ENCODE measurements at places on chromosomes 13 and 19. TPM values are rescaled to one million over a fixed set of nuclear protein-coding genes. Genes with fewer than 3 reads are reported as not detected.

DNA sequence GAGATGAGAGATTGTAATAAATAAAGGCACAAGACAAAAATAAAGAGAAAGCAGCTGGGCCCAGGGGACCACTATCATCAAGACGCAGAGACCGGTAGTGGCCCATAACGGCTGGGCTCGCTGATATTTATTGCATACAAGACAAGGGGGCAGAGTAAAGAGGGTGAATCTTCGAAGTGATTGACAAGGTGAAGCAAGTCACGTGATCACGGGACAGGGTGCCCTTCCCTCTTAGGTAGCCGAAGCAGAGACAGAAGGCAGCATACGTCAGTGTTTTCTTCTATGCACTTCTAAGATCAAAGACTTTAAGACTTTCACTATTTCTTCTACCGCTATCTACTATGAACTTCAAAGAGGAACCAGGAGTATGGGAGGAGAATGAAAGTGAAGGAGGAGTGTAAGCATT, 4.6 kb upstream of the PRKCG start:
- no peak overlapping the region for H3K27ac ChIP-seq
- no peak for DNase-seq
- H3K36me3 ChIP-seq = peaks cover 31% of the 10 kb centered on the region
- H3K4me1 ChIP-seq = peaks cover 25% of the 10 kb centered on the region
- H3K4me3 ChIP-seq = no peak overlapping the region
- H3K27me3 ChIP-seq = no peaks in the 10 kb centered on the region

DNA sequence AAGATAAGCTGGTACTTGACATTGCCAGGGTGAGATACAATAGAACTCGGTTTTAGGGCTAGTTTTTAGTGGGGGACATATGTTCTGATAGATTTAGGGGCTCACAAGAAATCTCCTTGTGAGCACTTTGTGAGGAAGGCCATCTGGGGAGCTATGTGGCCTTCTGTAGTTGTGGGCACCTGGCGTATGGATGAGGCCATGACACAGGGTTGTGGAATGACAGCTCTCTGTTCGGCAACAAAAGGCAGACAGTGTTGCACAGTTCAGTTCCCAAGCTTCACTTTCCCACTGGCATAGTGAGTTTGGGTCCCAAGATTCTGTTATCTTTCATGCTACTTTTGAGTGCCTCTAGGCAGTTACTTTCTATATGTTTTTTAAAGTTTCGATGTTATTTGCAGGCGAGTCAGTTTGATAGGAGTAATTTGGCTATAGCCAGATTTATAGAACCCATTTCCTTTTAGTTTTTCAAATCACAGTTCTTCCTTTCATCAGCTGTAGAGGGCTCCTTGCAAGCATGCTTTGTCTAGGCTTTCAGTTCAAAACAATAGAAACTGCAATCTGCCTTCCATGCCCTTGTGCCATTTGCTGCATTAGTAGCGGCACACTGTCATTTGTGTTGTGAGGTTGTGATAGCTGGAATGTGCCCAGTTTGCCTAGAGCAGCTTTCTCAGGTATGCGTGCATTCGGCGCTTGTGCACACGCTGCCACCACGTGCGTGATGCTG, 70.6 kb upstream of the TEX29 start:
- peaks cover 33% of the 10 kb centered on the region for H3K36me3 ChIP-seq
- no peaks in the 10 kb centered on the region for H3K27me3 ChIP-seq
- no peak overlapping the region for H3K4me3 ChIP-seq
- H3K27ac ChIP-seq = peak overlapping the region; percentile 67
- peaks cover 2% of the 10 kb centered on the region for H3K4me1 ChIP-seq

DNA sequence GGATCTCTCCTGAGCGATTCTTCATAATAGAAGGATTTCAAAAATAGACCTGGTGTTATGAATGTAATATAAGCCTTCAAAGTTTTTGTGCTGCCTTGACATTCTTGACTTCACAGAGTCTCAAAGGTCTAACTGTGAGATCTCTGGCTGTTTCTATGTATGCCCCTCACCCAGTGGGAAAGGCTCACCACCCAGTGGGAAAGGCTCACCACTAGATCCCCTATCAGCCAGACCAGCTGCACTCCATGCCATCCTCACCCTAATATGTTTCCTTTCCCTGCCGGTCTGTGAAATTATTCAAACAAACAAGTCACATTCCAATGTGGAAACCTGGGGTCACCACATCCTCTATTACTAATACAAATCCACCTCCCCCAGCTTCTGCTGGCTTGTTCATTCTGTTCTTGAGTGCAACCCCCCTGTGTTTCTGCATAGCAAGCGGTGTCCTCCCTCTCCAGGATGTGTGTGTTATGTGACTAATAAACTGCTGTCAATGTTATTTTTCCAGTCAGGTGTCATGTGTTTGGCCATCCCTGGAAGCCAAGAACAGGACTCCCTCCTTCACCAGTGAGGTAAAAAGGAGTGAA, 13.8 kb upstream of the SLITRK1 start:
- no peak overlapping the region for H3K27ac ChIP-seq
- no peak overlapping the region for H3K4me3 ChIP-seq
- H3K36me3 ChIP-seq = 0 out of 2 replicates have a peak, but pooled peaks cover 6% of the 10 kb centered on the region

- peaks cover 15% of the 10 kb centered on the region for H3K36me3 ChIP-seq
- DNase-seq = no peak
- H3K4me3 ChIP-seq = no peak overlapping the region
- peak overlapping the region; percentile 10 for H3K27ac ChIP-seq
- no peaks in the 10 kb centered on the region for H3K27me3 ChIP-seq
Measured at GRCh38 chr19:38557205-38557799, 60.5 kb downstream of the MAP4K1 start.

- H3K4me3 ChIP-seq = no peak overlapping the region
- H3K4me1 ChIP-seq = peaks cover 26% of the 10 kb centered on the region
- H3K27me3 ChIP-seq = peaks cover 56% of the 10 kb centered on the region
- H3K27ac ChIP-seq = no peak overlapping the region
- DNase-seq = no peak
Measured at GRCh38 chr19:41531438-41532311, 44.3 kb upstream of the CEACAM21 start.

GRCh38 chr13:66344805-66345517, 885.2 kb downstream of the PCDH9 start:
- no peak overlapping the region for H3K4me3 ChIP-seq
- DNase-seq = no peak
- no peaks in the 10 kb centered on the region for H3K36me3 ChIP-seq
- no peaks in the 10 kb centered on the region for H3K27me3 ChIP-seq
- H3K4me1 ChIP-seq = peaks cover 15% of the 10 kb centered on the region

DNA sequence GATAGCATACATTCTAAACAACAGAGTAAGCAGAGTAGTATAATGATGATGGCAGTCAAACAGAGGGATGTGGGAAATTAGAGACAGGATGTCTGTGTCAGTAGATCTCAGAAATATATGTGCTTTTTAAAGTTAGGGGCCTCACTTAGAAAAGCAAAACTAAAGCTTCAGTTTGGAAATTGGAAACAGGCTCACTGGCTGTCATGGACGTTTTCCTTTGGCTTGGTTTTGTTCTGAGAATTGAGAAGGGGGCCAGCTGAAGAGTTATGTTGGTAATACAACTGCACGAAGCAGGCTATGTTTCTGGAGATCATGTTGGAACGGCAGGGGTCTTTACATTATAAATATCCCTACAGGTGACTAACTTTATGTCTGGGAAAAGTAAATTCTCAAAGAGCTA, 261.3 kb downstream of the LMO7 start:
- H3K4me1 ChIP-seq = peaks cover 10% of the 10 kb centered on the region
- H3K27me3 ChIP-seq = no peaks in the 10 kb centered on the region
- no peak for DNase-seq
- H3K4me3 ChIP-seq = no peak overlapping the region
- no peak overlapping the region for H3K27ac ChIP-seq
- H3K36me3 ChIP-seq = no peaks in the 10 kb centered on the region

GRCh38 chr13:50319635-50320255, 304.5 kb downstream of the KCNRG start:
- no peaks in the 10 kb centered on the region for H3K36me3 ChIP-seq
- H3K27ac ChIP-seq = peak overlapping the region; percentile 50
- no peaks in the 10 kb centered on the region for H3K27me3 ChIP-seq
- DNase-seq = no peak
- H3K4me1 ChIP-seq = peaks cover 7% of the 10 kb centered on the region
- H3K4me3 ChIP-seq = no peak overlapping the region

- no peak overlapping the region for H3K27ac ChIP-seq
- no peak for DNase-seq
- peaks cover 4% of the 10 kb centered on the region for H3K27me3 ChIP-seq
- H3K4me3 ChIP-seq = no peak overlapping the region
- peaks cover 2% of the 10 kb centered on the region for H3K4me1 ChIP-seq
- H3K36me3 ChIP-seq = no peaks in the 10 kb centered on the region
Measured at GRCh38 chr19:18051887-18052286, 34.8 kb downstream of the IL12RB1 start.

DNA sequence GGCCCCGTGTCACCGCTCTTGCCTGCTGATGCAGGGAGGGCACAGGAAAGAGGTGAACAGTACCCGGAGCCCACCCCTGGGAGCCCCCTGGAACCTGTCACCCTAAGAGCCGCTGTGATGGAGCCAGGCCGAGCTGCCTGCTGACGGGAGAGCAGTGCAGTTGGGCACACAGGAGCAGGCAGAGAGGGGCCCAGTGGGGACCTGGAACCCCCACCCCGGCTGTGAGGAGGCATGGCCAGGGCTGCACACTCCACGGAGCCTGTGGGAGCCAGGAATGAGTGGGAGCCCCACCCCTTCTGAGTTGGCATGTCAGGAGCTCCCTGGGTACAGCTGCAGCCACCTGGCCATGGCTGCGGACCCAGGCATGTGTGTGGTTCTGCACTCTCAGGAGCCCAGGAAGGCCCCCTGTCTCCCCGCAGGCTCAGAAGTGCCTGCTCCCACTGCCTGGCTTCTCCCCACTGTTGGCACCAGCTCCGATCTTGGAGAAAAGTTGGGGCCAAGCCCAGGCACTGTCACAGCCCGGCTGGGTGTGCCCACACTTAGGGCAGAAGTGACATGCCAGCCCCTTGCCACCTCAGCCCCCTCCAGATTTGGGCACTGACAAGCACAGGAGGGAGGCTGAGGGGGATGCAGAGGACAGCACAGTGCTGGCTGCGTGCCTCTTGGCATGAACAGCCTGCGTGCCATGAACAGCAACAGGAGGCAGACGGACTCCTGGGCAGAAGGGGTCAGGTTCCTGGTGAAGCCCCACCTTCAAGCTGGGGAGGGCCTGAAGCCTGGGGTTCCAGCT, 6.3 kb downstream of the CFAP97D2 start:
- no peaks in the 10 kb centered on the region for H3K27me3 ChIP-seq
- H3K4me1 ChIP-seq = no peaks in the 10 kb centered on the region
- no peak overlapping the region for H3K27ac ChIP-seq
- no peaks in the 10 kb centered on the region for H3K36me3 ChIP-seq
- no peak overlapping the region for H3K4me3 ChIP-seq
- no peak for DNase-seq

GRCh38 chr19:47187797-47188196, 43.2 kb downstream of the BBC3 start:
- peaks cover 13% of the 10 kb centered on the region for H3K4me1 ChIP-seq
- no peaks in the 10 kb centered on the region for H3K27me3 ChIP-seq
- peak overlapping the region; percentile 63 for H3K27ac ChIP-seq

DNA sequence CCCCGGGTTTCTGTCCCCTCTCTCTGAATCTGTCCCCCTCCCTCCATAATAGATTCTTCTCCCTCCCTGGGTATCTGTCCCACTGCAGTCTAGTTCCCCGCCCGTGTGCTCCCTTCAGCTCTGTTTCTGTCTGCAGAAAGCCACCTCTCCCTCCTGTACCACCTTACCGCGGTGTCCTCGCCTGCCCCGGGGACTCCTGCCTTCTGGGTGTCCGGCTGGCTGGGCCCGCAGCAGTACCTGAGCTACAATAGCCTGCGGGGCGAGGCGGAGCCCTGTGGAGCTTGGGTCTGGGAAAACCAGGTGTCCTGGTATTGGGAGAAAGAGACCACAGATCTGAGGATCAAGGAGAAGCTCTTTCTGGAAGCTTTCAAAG, 1.3 kb downstream of the FCGRT start:
- H3K36me3 ChIP-seq = peaks cover 6% of the 10 kb centered on the region
- H3K27me3 ChIP-seq = no peaks in the 10 kb centered on the region
- H3K4me3 ChIP-seq = peak overlapping the region; percentile 79
- no peak for DNase-seq

GRCh38 chr19:1986357-1987162, 29.0 kb downstream of the BTBD2 start:
- H3K36me3 ChIP-seq = peaks cover 26% of the 10 kb centered on the region
- H3K27me3 ChIP-seq = no peaks in the 10 kb centered on the region
- H3K27ac ChIP-seq = no peak overlapping the region
- no peak for DNase-seq
- H3K4me1 ChIP-seq = no peaks in the 10 kb centered on the region
- no peak overlapping the region for H3K4me3 ChIP-seq

DNA sequence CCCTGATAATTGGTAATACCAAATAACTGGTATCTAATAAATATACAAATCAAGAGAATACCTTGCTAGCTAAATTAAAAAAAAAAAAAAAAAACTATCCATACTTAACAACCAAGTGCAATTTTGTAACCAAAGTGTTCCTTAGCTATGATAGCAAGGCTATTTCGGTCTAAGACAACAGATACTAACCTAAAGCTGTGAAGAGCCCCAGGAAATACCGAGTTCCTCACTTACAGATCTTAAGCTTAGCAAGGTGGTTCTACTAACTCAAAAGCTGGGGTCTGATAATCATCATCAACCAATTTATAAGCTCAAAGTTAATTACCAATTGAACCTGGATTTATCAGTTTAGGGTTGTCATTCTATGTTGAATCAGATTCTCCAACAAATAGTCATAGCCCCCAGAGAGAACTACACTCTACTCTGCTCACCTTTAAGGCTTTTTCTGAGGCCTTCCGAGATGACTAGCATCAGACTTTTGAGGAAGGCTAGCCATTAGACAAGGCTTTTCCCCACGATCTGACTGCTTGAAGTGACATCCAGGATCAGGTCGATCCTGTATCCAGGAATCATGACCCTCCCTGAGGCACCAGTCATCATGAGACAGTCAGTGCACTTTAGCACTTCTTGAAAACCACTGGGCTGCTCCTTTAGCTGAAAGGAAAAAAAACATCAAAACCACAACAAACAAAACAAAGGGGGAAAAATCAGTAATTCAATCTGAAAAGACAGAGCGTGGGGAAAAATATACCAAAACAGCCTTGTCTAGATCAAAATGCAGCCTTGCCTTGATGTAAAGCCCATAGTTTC, 31.9 kb downstream of the INTS6 start:
- peak overlapping the region; percentile 64 for H3K27ac ChIP-seq
- no peak for DNase-seq
- no peaks in the 10 kb centered on the region for H3K27me3 ChIP-seq

- peaks cover 46% of the 10 kb centered on the region for H3K4me1 ChIP-seq
- no peak overlapping the region for H3K4me3 ChIP-seq
- H3K27ac ChIP-seq = peak overlapping the region; percentile 43
- no peak for DNase-seq
- H3K27me3 ChIP-seq = peaks cover 4% of the 10 kb centered on the region
- no peaks in the 10 kb centered on the region for H3K36me3 ChIP-seq
Measured at GRCh38 chr19:42468273-42468796, 25.6 kb upstream of the CXCL17 start.

The MISP3 gene
- 3.4 TPM for total RNA-seq

The FXYD1 gene
- 13.4 TPM for total RNA-seq

The SMAD9 gene
- total RNA-seq = 0.71 TPM

The ANGPTL8 gene
- not detected for total RNA-seq
